Activated naive CD4-positive, alpha-beta T cell (primary cell): ENCODE measurements at places on chromosomes 12 and 14.

DNA sequence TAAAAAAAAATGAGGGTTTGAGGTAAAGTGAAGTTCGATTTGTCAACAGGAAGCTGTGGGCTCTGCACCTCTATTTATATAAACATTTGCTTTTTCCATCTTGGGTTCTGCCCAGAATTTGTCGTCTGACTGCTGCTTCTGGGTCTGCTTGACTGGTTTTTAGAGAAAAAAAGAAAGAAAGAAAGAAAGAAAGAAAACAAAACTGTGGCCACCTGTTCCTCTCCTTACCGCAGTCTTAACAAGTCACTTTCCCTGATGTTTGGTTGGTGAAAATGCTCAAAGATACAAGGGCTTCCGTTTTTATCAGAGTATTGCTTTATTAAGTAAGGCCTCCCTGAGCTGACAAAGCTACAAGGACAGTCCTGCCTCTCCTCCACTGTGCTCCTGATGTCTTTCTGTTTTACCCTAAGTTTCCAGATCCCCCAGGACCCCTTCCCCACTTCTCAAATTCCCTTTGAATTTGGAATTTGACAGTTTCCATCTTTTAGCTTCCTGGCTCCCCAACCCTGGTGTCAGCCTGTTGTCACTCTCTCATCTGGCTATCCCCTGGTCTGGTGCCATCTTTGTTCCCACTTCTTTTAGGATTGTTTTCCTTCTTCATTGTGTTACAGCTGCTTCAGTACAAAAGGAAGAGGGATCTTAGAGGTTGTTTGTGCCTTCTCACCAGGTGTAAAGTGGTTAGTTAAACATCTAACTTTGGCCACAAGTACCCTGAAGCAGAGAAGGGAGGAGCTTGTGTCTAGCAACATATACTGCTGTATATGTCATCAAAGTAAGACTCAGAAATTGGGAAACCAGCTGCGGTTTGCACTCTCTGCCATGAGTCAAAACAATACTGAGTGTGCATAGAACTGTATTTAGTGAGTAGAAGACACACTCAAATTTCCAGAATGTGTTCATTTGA lies 18.0 kb downstream of the MFAP5 start:
- DNase-seq: no peak

GRCh38 chr12:106281056-106281782 lies 21.3 kb upstream of the TCP11L2 start:
- no peak for DNase-seq

GRCh38 chr12:12819752-12820311 lies 6.7 kb downstream of the DDX47 start:
- DNase-seq: no peak

DNA sequence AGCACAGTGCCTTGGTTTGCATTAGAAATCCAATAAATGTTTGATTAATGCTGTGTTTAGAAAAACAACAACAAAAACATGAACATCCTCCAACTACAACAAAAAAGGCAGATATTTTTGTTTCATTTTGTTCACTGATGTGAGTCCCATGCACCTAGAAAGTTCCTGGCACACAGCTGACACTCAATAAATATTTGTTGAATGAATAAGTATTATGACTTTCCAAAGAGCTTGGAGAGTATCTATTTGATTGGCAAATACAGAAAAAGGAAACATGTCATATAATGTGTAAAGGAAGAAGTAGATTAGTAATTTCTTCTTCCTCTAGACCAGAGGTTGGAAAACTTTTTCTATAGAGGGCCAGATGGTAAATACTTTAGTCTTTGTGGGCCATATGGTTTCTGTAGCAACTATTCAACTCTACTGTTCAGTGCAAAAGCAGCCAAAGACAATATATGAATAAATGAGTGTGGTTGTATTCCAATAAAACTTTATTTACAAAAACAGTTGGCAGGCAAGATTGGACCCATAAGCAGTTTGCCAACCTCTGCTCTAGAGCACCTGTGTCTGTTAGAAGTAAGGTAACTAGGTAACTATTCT lies 312.3 kb upstream of the DIO2 start:
- no peak for DNase-seq

- no peak for DNase-seq
Measured at GRCh38 chr12:26030371-26030770, 71.9 kb downstream of the RASSF8 start.

GRCh38 chr14:105517096-105517495 lies 9.3 kb upstream of the TMEM121 start:
- DNase-seq: no peak

GRCh38 chr14:55045087-55045486 lies 6.4 kb upstream of the MAPK1IP1L start:
- DNase-seq: no peak

- DNase-seq: no peak
Measured at GRCh38 chr14:34250959-34251358, 211.1 kb downstream of the SPTSSA start.

DNA sequence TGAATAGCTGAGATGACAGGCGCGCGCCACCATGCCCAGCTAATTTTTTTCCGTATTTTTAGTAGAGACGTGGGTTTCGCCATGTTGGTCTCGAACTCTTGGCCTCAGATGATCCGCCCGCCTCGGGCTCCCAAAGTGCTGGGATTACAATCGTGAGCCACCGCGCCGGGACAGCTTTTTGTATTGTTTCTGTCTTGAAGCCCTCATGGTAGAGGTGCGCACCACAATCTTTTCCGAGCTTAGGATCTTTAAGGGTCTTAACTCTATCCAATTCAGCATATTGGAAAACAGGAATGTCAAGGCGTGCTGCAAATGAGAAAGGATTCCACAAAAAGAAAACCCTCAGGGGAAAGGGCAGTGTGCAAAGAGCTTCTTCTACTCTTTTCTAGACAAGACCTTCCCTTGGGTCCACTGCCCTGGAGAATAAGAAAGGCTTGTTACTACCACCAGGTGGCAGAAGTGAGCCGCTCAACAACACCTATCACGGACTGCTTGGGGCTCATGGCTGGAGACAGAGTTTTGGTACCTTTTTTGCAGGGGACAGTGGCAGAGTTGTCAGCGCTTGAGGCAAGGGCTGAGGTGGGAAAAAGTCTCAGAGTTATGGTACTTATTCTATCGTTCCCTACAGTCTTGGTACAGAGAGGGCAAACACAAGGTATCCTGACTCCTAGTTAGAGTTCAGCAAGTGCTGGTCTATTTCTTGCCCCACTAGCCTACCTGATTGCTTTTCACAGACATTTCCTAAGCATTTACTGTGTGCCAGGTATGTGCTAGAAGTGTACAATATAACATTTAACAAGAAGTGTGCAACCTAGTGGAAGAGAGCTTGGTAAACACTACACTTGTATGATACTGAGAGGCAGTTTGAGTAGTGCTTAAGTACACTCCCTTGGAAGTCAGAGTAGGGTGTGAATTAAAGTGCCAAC lies 16.4 kb upstream of the SP7 start:
- DNase-seq: peak; percentile 52

GRCh38 chr12:45938566-45938965 lies 51.8 kb downstream of the SCAF11 start:
- no peak for DNase-seq

DNA sequence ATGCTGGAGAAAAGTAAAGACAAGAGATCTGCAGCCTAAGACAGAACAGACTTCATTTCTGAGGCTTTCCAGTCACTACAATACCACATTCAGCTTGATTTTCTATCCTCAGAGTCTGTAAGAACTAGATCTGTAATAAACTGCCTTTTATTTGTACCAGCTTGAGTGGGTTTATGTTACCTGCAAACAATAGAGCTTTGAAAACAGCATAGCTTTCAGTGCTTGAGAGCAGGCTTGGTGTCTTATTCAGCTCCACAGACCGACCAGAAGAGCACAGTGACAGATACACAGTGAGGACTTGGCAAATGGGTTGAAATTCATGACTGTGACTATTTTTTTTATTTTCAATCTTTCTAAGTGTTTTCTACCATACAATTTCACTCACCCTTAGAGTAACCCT lies 207.8 kb upstream of the OTX2 start:
- no peak for DNase-seq

DNA sequence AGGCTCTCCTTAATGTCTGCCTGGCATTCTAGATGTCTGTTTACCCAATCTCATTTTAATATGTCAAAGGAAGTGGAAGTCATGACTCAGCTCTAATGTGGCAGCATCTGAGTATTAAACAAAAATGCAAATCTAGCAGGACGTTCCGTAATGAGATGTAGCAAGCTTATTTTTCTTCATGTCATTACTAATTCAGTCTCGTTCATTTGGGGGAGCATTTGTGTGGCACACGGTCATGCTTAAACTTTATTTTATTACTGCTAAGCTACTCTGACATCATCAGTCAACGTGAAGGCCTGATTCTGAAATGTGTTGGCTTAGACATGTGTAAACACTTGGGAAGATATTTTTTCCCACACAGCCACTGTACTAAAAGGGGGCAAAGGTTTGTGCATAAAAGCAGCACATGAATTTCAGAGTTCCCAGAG lies 326.7 kb upstream of the TMPO start:
- no peak for DNase-seq

GRCh38 chr12:26027401-26027800 lies 68.9 kb downstream of the RASSF8 start:
- no peak for DNase-seq

DNA sequence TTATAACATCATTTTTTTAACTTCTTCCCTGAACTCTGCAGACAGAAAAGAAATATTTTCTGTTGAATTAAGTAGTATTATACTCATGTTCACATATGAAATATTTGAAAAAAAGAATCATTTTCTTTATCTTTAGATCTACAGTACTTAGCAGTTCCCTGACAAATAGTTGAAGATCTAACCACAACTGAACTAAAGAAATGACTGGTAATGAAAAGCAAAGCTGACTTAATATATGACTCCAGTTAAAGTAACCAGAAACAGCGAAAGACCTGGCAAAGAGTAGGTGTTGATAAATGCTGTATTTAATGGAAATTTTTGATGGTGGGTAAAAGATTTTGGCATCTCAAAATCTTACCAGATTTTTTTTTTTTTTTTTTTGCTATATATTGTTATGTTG lies 207.1 kb upstream of the SLC16A7 start:
- DNase-seq: no peak

- no peak for DNase-seq
Measured at GRCh38 chr14:59067127-59067894, 121.2 kb upstream of the DAAM1 start.

DNA sequence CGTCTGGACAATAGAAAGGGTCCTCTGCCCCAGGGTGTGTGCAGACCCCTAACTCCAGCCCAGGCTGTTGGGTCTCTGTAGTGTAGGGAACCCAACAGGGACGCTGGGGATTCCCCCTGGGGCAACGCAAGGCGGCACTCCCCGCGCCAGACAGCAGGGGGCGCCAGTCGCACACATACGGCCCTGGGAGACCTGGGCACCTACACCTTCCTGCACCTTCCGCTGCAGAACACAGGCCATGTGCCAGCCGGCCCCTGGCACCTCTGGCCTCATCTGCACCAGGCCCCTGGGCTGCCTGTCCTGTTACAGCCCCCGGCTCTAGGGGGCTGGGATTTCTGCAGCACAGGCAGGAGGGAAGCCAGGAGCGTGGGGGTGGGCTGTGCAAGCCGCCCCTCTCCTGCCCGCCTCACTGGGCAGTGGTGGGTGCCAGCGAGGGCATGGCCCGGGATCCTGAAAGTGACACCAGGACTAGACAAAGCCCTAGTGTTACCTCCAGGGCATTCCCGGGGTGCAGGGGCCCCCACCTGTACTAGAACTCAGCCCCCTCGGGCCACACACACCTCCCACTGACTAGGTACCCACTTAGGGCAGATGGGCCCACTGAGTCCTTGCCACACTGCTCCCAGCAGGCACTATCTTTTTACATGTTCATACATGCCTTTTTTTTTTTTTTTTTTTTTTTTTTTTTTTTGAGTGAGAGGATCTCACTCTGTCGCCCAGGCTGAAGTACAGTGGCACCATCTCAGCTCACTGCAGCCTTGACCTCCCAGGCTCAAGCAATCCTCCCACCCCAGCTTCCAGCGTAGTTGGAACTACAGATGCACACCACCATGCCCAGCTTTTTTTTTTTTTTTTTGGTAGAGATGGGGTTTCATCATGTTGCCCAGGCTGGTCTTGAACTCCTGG lies 37.5 kb downstream of the CCNK start:
- peak; percentile 81 for DNase-seq
